AG04450 (cell line): ENCODE measurements at places on chromosomes 11 and 22.

GRCh38 chr11:61454520-61454919, 24.6 kb downstream of the SDHAF2 start:
- DNase-seq = no peak

DNA sequence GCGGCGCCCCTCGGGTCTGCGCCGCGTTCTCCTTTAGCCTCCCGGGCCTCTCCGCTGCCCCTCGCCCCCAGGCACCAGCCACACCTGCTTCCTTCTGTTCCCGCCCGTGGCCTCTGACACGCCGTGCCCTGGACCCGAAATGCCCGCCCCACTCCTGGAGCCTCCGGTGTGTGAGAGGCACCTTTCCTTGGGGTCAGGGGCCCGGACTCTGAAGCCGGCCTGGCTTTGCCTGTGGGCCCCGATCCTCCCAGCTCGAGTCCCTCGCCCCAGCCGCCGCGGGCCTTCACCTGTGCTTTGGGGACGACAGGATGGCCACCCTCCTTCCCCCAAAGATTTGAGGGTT, 661 bp upstream of the CDPF1 start:
- DNase-seq = no peak

GRCh38 chr11:94537031-94537600, 6.6 kb upstream of the FUT4 start:
- DNase-seq = peak; percentile 44

DNA sequence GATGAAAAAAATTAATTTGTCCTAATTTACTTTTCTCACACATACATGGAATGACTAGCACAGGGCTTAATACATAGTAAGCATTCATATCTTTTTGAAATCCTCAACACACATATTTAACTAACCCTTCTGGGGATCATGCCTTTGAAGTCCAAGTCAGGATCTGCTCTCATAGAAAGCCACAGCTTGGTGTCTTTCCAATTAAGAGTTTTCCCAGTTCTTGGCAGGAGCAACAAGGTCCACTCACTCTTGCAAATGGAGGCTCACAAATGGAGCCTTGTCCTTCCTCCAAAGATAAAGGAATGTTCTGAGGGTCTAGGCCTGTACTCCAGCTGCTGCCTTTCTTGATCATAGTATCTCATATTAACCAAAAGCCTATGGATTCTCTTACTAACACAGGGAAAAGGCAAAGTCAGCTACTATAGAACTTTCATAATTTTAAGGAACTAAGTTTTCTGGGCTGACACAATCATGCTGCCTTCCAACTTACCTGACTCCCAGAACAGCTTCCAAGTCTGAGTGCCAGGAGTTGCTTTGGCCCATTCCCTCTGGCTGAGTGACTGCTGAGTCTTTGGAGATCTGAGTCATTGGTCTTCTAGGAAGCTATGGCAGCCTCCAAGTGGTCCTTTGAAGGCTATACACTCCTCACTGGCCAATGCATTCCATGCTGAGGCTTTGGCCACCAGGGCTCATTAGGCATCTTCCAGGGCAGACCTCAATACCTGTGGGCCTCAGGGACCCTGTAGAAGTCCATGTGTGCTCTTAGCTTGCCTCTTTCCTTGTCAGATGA, 25.8 kb upstream of the NUCB2 start:
- no peak for DNase-seq

- DNase-seq = no peak
Observed at GRCh38 chr11:47161134-47161854, 15.4 kb downstream of the ARFGAP2 start.

GRCh38 chr11:119680541-119681360, 48.2 kb downstream of the NECTIN1 start:
- no peak for DNase-seq

- DNase-seq = no peak
Observed at GRCh38 chr22:23180893-23181720, 798 bp downstream of the BCR start.

GRCh38 chr22:10778296-10778814, 4749.6 kb upstream of the OR11H1 start:
- DNase-seq = no peak

- DNase-seq = no peak
Observed at GRCh38 chr11:3166268-3167142, 1.4 kb upstream of the OSBPL5 start.

DNA sequence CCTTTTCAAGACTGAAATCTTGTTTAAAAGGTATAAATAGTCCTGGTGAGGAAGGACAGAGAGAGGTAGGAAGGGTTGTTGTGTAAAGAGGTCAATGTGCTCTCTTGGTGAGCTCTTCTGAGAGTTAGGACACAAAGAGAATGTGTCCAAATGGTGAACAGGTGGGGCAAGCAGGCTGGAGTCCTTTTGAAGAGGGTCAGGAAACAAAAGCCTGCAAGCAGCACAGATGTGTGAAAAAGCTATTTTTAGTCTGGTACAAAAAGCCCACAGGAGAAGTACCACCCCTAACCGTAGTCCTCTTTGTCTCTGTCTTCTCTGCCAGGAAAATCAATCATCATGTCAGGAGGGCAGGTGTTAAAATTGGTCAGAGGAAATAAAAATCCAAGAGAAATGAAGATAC, 54.4 kb upstream of the SYN3 start:
- no peak for DNase-seq

- no peak for DNase-seq
Observed at GRCh38 chr11:26522912-26523610, 49.0 kb downstream of the MUC15 start.

DNA sequence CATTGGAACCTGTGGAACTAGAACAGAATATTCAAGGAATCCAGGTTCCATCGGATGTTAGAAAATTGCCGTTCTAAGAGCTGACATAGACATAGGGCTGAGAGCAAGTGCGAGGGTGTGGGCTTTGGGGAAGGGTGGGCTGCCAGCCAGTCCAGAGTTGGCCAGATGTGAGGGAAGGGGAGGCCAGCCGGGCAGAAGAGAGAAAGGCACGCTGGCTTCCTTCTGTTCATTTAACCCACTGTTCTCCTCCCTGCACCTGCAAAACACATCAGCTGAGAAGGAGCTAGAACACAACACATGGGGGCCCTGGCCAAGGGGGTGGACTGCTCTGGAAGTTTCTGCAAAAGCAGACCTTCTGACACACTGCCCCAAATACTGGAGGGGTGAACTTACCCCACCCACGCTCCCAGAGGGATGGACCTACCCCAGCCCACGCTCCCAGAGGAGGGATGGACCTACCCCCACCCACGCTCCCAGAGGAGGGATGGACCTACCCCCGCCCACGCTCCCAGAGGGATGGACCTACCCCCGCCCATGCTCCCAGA, 98.0 kb downstream of the SHANK2 start:
- no peak for DNase-seq

DNA sequence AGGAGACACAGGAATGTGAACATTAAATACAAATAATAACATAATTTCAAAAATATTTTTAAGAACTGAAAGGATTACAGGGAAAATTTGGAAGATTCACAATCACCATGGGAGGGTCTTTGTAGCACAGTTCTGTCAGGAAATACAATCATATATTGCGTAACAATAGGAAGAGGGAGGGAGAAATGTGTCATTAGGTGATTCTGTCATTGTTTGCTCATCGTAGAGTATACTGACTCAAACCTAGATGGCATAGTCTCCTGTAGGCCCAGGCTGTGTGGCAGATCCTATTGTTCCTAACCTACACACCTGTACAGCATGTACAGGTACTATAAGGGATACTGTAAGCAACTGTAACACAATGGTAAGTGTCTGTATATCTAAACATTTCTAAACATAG, 330.4 kb downstream of the BRD1 start:
- no peak for DNase-seq

GRCh38 chr11:74627381-74627780, 35.0 kb downstream of the POLD3 start:
- DNase-seq = no peak

- no peak for DNase-seq
Observed at GRCh38 chr11:86482692-86483091, 108.0 kb downstream of the CCDC81 start.

GRCh38 chr11:64745189-64745520, 1.2 kb upstream of the RASGRP2 start:
- no peak for DNase-seq

DNA sequence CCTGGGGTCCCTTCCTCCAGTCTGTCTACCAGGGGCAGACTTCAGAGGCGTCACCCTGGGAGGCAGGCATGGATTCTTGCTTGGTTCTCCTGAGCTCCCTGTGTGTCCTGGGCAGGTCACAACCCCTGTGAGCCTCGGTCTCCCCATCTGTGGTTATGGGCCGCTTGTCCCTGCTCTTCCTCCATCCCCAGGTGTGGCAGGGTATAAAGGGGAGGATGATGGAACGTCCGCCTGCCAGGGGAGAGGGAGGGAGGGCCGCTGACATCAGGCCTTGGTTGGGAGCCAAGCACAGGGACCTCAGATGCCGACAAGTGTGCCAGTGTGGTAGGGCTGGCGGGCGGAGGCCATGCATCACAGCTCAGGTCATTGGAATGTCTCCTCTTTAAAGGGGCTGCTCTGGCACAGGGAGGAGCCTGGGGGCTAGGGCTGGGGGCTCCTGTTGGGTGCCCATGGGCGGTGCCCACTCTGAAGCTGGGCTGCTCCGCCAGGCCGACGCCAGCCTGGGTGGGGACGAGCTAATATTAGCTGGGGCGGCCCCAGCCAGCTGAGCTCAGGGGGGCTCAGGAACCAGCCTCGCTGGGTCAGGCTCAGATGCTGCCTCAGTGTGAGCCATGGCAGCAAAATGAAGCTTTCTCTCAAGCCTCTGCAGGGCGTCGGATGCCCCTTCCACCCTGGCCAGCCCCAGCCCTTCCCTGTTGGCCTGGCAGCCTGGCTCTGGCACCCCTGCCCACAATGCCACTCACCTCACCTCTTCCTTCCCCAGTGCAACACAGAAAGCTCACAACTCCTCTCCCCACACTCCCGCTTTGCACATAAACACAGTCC, 12.8 kb downstream of the KCNC1 start:
- DNase-seq = no peak

DNA sequence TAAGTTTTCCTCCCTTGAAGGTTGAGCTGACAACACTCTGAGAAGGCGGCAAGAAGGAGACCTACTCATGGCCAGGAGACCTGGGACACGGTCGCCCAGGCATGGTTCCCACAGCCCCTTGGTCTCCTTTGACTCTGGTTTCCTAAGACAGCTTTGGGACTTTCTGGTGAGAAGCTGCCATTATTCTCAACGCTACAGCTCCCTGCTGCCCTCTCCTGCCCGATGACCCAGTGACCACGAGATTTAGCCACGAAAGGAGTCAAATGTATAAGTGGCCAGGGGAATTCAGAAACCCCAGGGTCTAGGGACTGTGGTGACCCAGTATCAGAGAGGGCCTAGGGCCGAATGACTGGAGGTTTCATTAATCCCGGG, 699 bp upstream of the SDF2L1 start:
- no peak for DNase-seq

GRCh38 chr11:85021058-85021457, 606.1 kb downstream of the DLG2 start:
- DNase-seq = no peak

DNA sequence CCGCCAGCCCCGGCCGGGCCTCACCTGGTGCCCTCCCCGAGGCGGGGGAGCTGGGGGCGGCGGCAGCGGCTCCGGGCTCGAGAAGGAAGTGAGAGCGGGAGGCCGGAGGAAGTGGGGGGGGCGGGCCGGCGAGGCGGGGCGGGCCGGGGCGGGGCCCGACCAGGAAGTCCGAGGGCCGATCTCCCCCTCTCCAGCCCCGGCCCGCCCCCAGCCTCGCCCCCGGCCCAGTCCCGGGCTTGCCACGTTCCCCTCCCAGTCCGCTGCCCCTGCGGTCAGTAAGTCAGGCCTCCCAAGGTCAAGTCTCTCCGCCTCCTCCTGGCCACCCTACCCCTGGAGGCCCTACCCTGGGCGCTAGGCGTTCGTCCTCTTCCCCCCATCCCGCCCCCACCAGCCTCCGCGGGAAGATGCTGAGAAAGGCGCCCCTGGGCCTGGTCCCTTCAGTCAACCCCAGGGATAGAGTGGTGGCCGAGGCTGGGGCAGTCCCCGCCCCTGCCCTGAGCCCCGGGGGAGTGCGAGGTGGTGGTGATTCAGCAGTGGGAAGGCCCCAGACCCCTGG, at the start of gene RHOG:
RHOG (minus strand) TSS at position 90 of the 556 bp plus-strand sequence. CDS start 12,821 bp downstream, outside the sequence.
- peak; percentile 23 for DNase-seq

DNA sequence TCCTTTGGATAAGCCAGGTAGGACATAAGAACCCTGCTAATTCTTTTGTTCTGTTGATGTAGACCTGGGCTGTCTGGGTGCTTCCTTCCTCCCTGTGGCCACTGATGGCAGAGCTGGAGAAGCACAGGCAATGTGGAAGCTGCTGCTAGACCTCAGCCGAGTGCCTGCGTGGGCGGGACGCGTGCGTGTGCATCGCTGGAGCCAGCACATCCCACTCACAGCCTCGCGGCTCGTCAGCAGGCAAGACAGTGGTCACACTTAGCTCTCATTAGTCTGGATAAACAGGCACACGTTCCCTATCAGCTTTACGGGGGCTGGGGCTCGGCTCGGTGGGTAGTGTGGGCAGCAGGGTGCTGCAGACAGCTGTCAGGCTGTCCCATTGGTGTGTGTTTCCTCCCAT, 155.7 kb downstream of the GRIK4 start:
- DNase-seq = no peak

- no peak for DNase-seq
Observed at GRCh38 chr11:99987821-99988470, 699.1 kb upstream of the ARHGAP42 start.

GRCh38 chr22:38169116-38169515, 12.5 kb downstream of the PLA2G6 start:
- DNase-seq = no peak

- no peak for DNase-seq
Observed at GRCh38 chr11:25483915-25484635, 847.9 kb upstream of the ANO3 start.

GRCh38 chr22:47807506-47807905, 1045.1 kb downstream of the TBC1D22A start:
- DNase-seq = no peak

DNA sequence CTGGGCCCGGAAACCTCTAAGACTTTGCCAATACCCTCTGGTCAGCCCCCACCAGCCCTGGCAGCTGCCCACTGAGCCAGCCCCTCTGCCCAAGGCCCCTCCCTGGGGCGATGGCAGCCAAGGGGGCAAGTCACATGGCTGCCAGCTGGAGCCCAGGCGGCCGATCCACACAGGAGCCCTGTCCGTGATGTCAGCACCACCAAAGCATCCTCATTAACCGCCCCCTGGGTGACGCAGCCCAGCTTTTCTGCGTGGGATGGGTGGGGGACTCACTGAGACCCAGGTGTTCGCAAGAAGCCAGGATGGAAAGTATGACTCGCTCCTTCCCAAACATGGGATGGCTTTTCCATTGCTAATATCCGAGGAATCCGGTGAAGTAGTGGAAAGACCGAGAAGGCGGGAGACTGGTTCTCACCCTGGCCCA, 46.6 kb upstream of the WNT7B start:
- DNase-seq = peak; percentile 43

GRCh38 chr11:82004537-82005213, 729.0 kb downstream of the FAM181B start:
- no peak for DNase-seq

DNA sequence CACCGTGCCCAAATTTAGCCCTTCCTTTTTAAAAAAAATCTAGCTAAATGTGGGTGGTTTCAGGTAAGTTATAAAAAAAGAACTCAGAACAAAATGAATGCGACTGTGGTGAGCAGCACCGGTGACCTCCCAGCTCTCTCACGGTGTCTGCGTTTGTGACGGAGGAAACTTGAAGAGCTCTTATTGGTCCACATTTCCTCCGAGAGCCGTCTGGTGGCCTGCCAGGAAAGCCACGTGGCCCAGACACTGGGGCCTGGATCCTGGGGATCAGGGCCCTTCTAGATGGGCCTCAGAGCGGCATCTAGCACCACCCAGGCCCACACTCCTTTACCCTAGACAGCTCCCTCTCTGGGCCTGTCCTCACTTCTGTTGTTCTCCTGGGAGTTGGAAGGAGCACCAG, 39.5 kb downstream of the B3GAT1 start:
- DNase-seq = no peak

- DNase-seq = no peak
Observed at GRCh38 chr11:62393061-62393611, 25.7 kb upstream of the SCGB1A1 start.

- no peak for DNase-seq
Observed at GRCh38 chr11:33258631-33259205, 1.5 kb downstream of the HIPK3 start.
